Cardiac septum (tissue), 1 donor: ENCODE measurements at places on chromosomes 11 and 22. TPM values are rescaled to one million over a fixed set of nuclear protein-coding genes. Genes with fewer than 3 reads are reported as not detected.

SMIM38 gene
- 0.19 TPM for total RNA-seq

DNA sequence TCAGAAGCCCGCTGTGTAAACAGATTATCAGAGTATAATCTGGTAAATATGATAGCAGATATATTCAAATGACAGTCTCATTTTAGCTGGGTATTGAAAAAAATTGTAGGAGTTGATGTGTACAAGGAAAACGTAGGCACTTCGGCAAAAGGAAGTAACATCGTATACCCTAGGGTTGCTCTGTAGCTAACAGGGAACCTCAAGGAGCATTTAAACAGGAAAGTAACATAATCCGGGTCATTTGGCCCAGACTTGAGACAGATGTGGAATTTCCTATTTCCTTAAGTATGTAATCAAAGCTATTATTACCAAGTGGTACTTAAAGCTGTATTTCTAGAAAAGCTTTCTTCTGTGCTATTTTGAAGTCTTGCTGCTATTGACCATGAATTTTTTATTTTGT, 215.6 kb downstream of the DDX10 start:
- no peak for DNase-seq

- no peak for DNase-seq
These were observed 185.5 kb downstream of the KIRREL3 start for GRCh38 chr11:126815111-126815510.

UPK3A gene
- total RNA-seq = 0.40 TPM
